ENCODE measurements at places on chromosomes 2 and 18.

GRCh38 chr2:226888971-226889370 lies 53.1 kb downstream of the RHBDD1 start:
- DNase-seq: no peak

- no peak for DNase-seq
Measured at GRCh38 chr2:135664623-135665068, 77.0 kb upstream of the UBXN4 start.

DNA sequence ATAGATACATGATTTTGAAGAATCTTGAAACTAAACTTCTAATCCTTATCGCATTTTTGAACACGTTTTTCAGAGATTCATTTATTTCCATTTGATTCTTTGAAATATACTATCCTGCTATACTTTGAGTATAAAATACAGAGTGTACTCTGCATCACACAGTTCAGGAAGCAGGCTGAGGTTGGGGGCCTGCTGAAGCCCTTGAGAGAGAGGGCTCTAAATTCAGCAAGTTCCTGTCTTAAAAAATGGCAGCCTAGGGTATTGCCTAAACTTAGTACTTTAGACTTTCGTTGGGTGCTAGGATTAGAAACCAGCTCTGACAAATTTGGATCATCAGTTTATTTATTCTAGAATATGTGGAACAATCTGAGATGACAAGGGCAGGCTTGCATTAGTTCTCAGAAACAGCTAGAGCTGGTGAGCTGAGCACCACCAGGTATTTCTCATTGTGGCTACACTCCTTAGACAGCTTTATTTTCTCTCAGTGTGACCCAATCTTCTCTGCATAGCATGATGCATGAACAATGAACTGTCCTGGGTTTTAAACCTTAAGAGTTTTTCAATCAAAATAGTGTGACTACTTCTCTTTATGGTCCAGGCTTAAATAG lies 49.1 kb downstream of the TFPI start:
- no peak for DNase-seq

GRCh38 chr18:11372163-11372562 lies 222.8 kb upstream of the PIEZO2 start:
- no peak for DNase-seq

DNA sequence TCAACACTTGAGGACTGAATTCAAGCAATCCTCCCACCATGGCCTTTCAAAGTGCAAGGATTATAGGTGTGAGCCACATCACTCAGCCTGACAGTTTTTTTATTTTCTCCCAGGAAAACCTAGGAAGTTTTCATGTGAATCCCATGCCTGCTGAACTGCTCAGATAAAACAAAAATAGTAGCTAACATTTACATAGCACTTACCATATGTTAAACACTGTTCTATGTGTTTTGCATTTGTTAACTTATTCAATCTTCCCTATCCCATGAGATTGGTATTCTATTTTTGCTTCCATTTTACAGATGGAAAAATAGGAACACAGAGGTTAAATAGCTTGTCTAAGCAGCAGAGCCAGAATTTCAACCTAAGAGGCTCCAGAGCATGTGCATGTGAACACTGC lies 157.4 kb upstream of the KCTD1 start:
- DNase-seq: no peak

DNA sequence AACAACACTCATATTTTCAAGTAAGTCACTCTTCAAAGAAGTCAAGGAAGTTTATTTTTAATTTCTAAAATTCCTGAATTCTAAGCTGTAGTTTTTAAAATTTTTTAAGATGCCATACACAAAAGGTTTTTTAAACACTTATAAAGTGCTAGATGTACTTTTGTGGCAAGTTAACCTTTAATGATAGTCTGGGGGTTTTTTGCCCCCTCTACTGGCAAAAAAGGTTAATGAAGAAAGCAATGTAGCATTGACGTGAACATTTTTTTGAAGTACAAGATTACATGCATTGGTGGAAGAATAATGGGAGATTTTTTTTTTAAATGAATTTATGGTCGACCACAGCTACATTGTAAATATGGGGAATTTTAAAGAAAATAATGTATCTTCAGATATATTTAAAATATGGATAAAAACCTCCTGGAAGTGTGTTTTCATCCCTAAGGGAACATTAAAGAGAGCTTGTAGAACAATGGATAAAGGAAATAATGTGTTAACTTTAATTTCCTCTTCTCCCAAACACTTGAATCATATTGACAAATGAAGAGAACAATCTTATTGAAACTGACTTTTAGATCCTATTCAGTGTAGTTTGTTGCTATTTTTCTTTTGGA lies 12.6 kb downstream of the ITPRID2 start:
- no peak for DNase-seq

GRCh38 chr2:203740871-203741281 lies 34.4 kb downstream of the CD28 start:
- no peak for DNase-seq

- DNase-seq: no peak
Measured at GRCh38 chr2:172430678-172431077, 3.3 kb downstream of the ITGA6 start.

DNA sequence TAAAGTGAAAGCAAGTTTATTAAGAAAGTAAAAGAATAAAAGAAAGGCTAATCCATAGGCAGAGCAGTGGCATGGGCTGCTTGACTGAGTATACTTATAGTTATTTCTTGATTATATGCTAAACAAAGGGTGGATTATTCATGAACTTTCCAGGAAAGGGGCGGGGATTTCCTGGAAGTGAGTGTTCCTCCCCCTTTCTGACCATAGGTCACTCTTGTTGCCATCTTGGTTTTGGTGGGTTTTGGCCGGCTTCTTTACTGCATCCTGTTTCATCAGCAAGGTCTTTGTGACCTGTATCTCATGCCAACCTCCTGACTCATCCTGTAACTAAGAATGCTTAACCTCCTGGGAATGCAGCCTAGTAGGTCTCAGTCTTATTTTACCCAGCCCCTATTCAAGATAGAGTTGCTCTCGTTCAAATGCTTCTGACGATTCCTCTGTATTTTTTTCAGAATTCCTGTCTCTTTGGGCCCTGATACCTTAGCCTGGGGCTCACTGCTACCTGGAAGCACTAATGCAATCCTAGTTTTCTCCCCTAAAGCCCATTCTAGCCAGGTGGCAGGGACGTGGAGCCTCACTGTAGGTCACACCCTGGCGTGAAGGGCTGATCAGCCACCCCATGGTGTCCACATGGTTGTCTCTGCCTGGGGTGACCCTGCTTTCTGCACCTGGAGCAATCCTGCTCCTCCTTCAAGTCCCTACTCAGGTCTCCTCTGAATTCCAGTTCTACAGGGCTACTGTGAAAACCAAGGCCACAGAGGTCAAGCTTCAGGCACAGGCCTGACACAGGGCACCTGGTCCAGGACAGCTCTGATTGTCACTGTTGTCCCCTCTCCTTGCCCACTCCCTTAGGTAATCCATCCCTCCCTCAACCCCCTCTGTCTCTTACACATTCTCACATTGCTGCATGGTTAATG lies 6.0 kb upstream of the SLC35F6 start:
- DNase-seq: no peak

- no peak for DNase-seq
Measured at GRCh38 chr2:3291750-3292149, 85.9 kb downstream of the EIPR1 start.

- no peak for DNase-seq
Measured at GRCh38 chr2:62254424-62255266, 58.7 kb downstream of the B3GNT2 start.

GRCh38 chr2:197500503-197501131 lies 438 bp downstream of the HSPE1 start:
- no peak for DNase-seq

GRCh38 chr2:72027426-72028161 lies 120.1 kb downstream of the CYP26B1 start:
- DNase-seq: peak; percentile 4

GRCh38 chr18:62612289-62612645 lies 89.4 kb downstream of the ZCCHC2 start:
- no peak for DNase-seq

GRCh38 chr18:31243740-31244512 lies 74.0 kb upstream of the DSG1 start:
- no peak for DNase-seq

- no peak for DNase-seq
Measured at GRCh38 chr2:236363711-236364277, 99.6 kb upstream of the ASB18 start.

- DNase-seq: no peak
Measured at GRCh38 chr2:70009762-70010575, 48.5 kb upstream of the ASPRV1 start.

GRCh38 chr18:22424565-22424963 lies 6.8 kb upstream of the CTAGE1 start:
- no peak for DNase-seq

- no peak for DNase-seq
Measured at GRCh38 chr2:154350911-154351310, 347.6 kb upstream of the KCNJ3 start.

DNA sequence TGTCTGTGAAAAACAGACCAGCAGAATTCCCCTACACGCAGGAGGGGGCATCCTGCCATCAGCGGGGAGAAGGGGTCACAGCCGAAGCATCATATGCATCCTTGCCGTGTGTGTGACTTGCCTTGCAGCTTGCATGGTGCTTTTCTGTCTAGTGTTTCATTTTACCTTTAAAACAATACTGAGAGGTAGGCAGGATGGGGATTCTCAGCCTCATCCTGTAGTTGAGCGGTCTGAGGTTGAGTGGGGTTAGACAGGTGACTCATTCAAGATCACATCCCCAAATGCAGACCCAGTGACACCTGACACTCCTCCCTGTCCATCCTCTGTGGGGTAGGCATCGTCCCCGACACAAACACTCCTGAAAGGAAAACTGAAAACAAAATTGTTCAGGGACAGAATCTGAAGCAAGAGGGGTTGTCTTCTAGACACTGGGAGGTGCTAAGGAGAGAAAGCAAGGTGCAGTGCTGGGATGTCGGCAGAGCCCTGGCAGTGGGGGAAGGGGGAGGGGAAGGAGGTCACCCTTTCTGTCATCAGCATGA lies 7.9 kb downstream of the ARL4C start:
- DNase-seq: no peak

DNA sequence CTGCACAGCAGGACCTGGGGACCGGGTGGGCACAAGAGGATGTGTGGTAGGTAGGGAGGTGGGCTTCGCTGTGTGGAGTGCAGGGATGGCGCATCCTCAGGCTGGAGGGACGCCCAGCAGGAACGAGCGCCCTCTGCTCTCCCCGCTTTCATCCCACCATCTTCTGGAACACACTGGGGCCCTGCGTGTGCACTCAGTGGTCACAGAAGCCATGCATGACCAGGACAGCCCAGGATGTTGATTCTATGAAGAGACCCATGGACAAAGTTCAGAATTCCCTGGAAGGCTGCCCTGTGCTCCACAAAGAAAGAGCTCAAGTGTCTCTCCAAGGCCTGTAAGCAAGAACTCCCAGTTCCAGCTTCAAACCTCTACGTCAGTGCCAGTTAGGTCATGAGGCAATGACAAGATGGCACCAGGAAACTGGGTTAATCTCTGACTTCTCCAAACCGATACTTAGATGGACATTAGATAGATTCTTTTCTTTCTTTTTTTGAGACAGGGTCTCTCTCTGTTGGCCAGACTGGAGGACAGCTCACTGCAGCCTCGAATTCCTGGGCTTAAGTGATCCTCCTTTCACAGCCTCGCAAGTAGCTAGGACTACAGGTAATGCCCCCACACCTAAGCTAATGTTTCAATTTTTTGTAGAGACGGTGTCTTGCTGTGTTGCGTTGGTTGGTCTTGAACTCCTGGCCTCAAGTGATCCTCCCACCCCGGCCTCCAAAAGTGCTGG lies 3.4 kb downstream of the SLC66A2 start:
- peak; percentile 4 for DNase-seq

- no peak for DNase-seq
Measured at GRCh38 chr2:28626891-28627421, 124.7 kb upstream of the PPP1CB start.

- DNase-seq: peak; percentile 4
Measured at GRCh38 chr18:79937103-79937860, 14.2 kb downstream of the SLC66A2 start.

DNA sequence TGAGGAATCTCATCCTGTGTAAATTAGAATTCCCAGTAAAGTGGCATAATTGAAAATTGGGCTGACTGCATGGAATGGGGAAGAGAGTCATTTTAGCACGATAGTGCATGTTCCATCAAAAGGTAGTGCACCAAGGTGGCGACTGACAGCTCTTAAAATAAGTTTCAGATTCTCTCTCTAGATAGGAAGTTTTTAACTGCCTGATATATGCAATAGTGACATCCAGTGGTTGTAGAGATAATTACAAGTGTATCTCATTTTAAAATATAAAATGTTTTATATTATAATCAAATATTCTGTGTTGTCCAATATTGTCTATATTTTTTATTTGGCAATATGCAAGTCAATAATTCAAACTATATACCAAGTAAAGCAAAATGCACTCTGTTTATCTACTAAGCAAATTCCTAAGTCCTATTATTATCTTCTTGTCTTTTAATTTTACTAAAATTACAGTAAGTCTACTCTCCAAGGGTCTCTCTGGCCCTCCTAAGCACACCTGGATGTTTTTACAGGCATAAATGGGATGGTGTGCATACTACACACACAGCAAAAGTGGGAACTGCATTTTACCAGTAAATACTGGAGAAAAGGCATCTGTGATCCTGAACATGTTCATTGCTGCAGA lies 397.7 kb upstream of the HNRNPA3 start:
- DNase-seq: no peak

DNA sequence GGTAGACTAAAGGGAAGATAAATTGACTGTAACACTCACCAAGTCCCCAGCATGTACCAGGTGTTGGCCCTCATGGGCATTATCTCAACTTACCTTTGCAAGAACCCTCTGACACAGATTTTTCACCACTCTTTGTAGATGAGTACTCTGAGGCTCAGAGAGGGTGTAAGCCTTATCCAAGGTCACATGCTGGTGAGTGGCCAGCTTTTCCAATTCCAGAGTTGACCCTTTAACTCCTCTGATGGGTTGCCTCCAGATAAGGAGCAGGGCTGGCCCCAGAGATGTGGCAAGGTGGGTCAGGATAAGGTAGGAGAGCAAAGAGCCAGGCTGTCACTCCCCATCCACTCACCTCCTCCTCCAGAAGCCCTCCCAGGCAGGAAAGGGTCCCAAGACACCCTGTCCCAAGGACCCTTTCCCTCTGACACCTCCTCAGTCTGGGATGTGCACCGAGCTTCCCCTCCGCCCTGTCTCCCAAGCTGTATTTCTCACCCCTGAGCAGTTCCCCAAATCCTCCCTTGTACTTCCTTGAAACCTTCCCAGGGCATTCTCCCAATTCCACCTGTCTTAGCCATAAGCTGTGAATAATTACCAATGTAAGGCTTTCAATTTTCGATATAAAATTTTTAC lies 165.9 kb downstream of the ZFP36L2 start:
- no peak for DNase-seq

GRCh38 chr2:166932032-166932431 lies 43.8 kb downstream of the XIRP2 start:
- no peak for DNase-seq

DNA sequence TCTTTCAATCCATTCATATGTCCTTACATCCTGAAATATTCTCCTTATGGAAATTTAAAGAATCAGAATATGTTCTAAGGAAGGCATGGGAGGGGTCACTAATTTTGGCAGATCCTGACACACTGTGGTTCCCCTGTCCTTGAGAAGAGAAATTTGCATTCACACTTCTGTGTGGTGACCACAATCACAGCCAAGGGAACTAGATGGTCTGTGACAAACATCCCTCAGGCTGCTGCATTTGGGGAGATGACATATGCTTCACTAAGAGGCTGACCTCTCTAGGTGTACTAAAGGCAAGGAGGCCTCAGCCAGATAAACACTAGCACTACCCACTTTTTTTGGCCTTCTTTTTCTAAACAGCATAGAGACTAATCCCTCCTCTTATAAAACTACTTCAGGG lies 129.6 kb downstream of the MREG start:
- DNase-seq: no peak

All from WERI-Rb-1 (cell line).